ENCODE measurements at places on chromosomes 5 and 9.

GRCh38 chr5:54159153-54159892 is 151.1 kb downstream of the ARL15 start:
- no peak for DNase-seq

DNA sequence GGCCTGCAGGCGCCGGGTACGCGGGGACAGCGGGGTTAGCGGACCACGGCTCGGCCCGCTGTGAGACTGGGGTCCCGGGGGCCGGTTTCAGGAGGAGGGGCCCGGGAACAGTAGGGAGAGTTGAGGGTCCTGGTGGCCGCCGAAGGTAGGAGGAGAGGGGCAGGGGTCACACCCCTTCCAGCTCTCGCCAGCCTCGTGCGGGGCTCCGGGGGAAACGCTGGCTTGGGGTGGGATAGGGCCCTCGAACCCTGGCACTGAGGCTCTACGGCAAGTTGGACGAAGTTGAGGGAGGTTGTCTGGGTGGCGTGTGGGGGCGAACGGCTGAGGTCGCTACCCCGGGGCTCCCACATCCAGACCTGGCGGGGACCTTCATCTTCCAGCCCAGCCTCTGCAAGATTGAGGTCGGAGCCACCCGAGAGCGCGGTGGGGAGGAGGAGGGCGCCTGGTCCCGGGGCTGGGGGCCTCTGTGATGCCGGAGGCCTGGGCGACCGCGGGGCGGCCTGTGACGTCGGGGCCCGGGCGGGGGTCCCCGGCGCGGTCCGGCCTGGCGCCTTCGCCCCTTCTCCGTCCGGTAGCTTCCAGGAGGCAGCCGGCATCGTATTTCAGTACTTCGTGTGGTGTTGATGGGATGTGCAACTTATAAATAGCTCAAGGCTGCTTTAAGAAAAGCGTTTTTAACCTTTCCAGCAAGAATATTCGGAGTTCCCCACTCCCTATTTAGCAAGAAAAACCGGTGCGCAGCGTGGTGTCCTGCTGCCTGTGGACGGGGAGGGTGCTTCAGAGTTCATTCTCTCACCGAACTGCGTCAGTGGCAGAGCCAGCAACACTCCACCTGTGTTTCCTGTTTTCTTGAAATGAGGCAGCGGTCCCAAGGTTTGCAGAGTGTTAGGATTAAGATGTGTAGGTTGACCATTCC is 902 bp downstream of the HABP4 start:
- no peak for DNase-seq

DNA sequence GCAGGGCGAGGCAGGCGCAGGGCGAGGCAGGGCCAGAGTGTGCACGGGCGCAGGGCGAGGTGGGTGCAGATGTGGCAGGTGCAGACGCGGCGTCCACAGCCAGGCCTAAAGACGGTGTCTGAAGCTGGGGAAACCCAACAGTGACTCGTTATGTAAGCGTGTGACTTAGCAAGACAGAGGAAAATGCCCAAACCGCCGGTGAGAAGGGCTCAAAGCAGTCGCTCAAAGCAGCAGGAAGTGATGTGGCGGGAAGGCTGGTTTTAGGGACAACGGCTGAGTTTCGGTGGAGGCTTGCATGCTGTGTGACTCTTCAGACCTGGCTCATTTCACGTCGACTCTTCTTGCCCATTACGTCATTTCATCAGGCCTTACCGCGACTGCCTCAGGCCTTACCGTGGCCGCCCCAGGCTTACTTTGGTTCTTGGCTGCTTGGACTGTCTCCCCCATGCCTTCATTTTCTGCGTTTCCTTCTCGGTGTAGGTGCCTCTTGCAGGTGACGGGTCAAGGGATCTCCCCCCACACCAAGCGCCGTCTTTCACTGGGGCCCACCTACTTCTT is 50.5 kb upstream of the EXOC3 start:
- DNase-seq = no peak

- no peak for DNase-seq
Observed at GRCh38 chr5:2909035-2909434, 157.6 kb upstream of the IRX2 start.

DNA sequence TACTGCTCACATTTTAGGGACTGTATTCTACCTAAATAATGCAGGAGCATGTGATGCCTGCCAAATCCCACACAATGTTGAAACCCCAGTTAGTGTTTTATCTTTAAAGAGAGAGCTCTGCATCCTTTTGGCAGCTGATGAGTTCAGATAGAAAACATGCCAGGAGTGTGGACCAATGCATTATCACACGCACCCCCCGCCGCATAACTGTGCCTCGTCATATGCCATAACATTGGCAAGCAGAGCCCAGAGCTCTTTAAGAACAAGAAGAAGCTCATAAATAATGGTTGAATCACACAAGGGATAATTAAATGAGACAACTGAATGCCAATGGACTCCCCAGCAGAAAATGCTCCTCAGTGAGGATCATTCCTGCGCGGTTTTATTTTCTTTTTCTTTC is 52.8 kb upstream of the RORB start:
- DNase-seq = no peak

DNA sequence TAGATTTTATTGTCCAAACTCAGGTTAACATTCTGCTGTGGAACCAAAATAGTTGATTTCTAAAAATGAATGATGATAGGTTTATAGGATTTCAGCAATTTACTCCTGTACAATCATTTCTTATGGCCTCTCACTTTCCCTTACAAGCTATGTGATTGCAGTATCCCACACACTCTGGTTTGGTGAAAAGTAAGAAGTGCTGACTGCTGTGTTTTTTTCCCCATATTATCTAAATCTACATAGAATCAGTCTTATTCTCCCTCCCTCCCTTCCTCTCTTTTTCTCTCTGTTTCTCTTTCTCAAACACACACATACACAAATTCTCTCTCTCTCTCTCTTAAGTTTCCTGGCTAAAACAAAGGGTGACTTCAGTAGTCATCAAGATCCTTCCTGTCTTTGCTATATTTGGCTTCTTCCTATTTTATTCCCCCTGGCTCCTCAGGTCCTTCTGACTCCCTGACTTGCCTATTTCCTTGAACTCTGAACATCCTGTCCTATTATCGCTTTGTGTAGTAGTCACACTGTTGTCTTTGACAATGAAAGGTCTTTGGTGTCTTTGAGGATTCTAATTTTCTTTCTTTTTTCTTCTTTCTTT is 55.9 kb upstream of the HAPLN1 start:
- no peak for DNase-seq

GRCh38 chr5:32814620-32815019 is 103.5 kb downstream of the NPR3 start:
- no peak for DNase-seq

DNA sequence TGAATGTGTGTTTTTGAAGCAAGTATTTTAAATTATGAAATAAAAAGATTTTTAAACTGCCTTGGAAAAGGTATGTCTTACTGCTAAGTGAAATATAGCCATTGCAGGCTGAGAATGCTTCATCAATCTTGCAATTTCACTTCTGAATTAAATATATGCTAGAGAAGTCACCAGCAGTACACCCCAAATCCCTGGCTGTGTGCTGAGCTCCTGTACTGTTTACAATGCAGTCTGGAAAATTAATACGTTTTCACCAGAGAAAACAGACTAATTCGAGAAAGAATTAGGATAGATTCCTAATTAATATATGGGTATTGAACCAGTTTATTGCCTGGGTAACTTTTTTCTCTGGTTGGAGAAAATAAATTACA is 3.2 kb downstream of the PRDM6 start:
- no peak for DNase-seq

- no peak for DNase-seq
Observed at GRCh38 chr9:120579139-120580050, 572 bp downstream of the CDK5RAP2 start.

DNA sequence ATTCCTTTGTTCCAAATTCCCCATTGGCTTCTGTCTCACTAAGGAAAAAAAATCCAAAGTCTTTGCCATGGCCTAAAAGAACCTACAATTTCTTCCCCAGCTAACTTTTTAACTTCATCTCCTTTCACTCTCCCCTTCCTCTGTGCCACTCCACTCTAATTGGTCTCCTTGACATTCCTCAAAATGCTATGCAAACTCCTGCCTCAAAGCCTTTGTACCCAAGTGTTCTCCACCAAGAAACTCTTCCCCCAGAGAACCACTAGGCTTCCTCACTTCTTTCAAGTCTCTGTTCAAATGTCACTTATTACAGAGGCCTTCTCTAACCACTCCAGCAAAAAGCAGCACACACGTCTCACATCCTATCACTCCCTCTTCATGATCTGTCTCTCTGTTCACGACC is 91.6 kb upstream of the NR4A3 start:
- DNase-seq = no peak

- no peak for DNase-seq
Observed at GRCh38 chr9:72185561-72185960, 36.3 kb downstream of the GDA start.

- DNase-seq = no peak
Observed at GRCh38 chr5:107514305-107514704, 156.4 kb downstream of the EFNA5 start.

DNA sequence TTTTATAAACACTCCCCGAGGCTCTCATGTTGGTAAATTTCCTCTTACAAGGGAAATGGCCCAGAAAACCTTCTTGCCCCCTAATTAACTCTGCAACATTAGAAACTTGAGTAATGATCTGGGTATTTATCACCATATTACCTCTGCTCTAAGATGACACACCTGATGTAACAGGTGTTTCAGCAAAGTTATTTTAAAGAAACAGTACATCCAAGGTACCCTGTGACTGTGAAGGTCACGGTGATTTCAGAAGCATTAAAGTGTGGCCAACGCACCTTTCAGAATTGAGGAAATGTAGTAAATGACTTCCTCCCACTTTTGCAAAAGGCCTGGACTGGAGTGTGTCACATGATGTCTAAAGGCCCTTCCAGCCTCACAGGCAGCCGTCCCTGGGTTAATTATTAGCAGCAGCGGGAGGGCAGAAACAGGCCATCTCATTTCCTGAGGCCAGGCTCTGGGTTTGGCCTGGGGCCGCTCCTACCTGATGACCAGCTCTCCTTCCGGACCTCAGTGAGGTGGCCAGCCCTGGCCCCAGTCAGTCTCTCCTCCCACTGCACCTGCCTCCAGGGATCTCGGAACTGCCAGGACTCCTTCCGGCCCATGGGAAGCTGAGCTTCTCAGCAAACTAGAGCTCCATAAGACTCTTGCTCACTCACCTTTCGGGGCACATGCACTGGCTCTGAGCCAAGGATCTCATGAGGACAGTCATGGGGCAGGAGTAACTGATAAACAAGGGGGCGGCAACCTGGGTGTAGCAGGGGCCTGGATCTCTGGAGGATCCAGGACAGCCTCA is 20.7 kb downstream of the PTPN3 start:
- DNase-seq = no peak

DNA sequence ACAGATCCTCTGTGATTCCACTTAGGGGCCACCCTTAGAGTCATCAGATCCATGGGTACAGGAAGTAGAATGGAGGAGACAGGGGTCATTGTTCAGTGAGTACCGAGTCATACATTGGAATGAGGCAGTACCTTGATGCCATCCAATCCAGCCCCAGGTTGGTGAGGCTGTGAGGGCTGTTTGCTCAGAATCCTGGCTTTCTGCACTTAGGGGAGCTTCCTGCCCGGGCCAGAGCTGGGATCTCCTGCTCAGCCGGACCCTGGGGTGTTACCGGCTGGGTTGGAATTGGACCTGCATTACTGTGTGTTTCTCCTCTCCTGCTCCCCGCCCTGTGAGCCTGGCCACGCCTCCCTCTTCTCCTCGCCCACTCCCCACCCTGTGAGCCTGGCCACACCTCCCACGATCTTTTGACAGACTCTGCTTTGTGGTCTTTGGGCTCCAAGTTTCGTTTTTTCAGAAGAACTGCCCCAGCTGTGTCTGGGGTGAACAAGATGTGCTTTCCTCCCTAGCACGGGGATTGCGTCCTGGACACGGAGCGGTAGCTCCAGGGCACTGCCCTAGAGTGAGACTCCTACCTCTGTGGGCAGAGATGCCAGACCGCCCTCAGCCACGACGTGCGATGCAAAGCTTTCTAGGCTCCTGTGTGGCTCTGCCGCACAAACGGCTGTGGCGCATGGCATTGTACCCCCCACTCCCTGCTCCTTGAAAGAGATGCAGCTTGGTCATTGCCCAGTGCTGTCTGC is 15.4 kb downstream of the TRAF2 start:
- no peak for DNase-seq

DNA sequence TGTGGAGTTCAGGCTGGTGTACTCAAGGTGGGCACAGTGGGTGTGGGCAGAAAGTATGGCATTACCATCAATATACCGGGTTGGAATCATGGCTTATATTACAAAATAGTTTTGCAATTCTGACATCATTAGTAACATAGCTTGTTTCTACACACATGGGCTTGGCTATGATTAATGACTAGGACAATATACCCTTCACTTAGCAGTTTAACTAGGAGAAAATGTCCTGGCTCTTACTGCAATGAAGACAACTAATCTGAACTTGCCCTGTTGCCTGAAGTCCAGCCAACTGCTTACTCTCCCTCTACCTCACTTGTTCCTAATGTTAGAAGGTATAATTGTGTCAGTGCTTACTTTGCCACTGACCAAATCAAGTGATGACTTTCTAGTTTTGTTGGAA is 612.5 kb downstream of the EFNA5 start:
- DNase-seq = no peak

GRCh38 chr9:35258660-35259474 is 97.1 kb downstream of the UNC13B start:
- no peak for DNase-seq

GRCh38 chr9:126429190-126429589 is 102.6 kb downstream of the MVB12B start:
- DNase-seq = no peak

DNA sequence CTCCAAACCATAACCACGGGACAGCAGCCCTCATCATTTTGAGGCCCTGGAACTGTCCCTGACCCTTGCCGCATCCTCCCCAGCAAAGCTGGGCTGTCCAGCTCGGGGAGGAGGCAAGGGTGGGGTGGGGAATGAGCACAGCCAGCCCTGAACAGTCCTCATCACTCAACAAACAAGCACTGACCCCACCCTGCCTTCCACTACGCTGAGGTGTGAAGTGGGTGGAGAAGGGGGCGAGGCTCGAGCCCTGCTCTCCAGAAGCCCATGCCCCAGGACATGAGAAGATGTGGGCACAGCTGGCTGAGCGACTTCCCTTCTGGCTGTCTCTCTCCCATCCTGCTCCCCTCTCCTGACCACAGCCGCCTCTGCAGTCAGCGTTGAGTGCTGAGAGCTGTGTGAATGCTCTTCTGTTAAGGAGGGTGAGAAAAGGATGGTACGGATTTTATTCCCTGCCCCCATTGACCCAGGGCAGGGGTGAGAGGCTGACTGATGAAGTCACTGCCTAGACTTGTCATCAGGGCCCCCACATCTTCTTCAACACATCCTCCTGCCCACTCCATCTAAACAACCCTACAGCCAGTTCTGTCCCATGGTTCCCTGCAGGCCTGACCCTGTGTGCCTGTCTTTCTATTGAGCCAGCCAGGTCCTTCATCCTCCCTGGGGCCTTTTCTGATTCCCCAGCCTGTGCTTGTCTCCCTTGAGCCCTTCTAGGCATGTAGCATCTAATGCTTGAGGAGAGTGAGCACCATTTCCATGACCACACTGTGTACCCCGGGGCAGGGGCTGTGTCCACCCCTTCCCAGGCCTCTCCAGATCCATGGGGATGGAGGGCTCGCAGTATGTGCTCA is 276.0 kb downstream of the FSTL4 start:
- no peak for DNase-seq
